ENCODE measurements at places on chromosomes 11 and 22.

- DNase-seq = no peak
Measured at GRCh38 chr11:47980907-47981621, 705 bp downstream of the PTPRJ start.

DNA sequence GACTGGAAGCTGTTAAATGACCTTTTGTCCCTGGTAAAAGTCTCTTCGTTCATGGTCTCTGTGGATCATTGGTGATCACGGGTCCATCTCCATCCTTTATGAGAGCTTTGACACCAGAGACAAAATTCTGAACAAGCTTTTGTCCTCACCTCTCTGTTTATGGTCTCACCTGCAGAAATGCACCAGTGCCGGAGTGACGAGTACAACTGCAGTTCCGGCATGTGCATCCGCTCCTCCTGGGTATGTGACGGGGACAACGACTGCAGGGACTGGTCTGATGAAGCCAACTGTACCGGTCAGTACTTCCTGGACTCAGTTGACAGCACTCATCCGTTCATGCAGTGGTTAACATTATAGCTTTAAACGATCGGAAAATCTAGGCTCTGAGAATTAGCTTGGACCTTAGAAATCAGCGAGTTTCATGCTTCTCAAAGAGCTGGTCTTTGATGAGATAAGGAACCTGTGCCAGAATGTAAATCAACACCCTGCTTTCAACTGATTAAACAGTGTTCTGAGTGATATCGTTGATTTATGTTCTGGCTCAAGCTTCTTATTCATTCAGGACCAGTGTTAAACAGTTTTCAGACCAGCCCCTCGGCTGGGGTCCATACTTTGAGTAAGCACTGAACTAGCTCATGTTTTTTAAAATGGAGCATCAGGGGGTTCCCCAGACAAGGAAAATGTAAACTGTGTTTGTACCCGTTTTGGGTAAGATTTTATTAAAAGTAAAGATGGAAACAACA, 124.5 kb upstream of the SORL1-AS1 start:
- no peak for DNase-seq

- DNase-seq = no peak
Measured at GRCh38 chr11:97506076-97506759, 1116.4 kb downstream of the JRKL start.

DNA sequence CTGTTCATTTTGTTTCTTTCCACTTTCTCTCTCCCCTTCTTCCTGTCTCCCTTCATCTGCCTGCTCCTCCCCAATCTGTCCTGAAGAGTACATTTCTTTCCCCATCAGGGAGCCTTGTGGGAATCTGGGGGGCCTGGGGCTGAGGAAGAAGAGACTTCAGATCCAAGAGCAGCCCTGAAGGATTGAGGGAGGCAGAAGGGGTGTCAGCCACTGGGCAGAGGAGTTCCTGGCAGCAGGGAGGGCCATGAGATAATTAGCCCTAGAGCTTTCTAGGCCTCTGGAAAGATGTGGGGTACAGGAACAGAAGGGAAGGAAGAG, 24.4 kb upstream of the OAF start:
- DNase-seq = no peak

GRCh38 chr11:33889296-33889695, 2.6 kb downstream of the LMO2 start:
- no peak for DNase-seq

DNA sequence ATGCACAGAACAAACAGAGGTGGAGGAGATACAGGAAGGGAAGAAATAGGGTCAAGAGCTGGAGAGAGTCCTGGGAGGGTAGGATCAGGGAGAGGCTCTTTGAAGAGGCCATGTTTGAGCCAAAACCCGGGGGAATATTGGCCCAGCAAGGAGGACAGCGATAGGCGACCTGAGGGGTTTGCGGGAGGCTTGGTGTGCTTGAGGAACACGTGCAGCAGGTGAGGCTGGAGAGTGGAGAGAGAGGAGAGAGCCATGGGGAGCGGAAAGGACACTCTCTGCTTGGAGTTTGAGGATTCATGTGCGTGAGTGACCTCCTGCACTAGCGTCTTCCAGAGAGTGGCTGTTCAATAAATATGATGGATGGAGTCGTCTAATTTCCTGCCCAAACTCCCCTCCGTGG, 4.7 kb upstream of the B3GAT1 start:
- DNase-seq = no peak

DNA sequence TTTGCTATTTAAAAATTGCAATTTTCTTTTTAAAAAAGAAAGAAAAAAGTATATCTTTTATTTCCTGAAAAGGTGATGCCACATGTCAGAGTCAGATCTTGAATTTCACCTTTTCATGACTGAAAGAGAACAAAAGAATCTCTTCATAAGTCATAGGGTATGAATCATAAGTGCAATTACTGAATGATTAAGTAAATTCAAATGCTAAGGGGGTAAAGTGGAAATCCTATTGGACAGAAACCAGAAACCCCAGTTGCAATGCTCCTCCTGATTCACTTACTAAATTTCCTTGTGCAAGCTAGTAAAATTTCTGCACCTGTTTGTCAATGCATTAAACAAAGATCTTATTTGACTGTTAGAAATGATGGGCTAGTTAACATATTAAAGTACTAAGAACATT, 8.2 kb upstream of the PRRG4 start:
- no peak for DNase-seq

All from AML-193 (cell line).